ENCODE measurements at places on chromosomes 6 and 20.

DNA sequence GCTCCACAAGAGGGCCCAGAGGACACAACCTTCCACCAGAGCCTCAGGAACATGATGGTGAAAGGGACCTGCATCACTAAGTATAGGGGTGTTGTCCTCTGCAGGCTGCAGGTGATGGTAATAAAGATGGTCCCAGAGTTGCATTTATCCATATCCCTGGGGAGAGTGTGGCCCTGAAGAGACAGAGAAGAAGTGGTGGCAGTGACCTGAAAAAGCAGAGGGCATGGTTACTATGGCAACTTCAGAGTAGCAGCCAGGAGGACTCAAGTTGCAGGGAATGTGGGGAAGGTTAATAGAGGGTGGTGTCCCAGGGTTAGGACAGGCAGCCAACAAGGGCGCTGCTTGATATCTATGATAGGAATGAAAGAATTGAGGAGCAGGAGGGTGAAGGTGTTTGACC lies 57.1 kb downstream of the HLA-A start:
- DNase-seq, result no peak

- DNase-seq, result peak; percentile 21
Measured at GRCh38 chr6:26270486-26270861, 94.5 kb upstream of the BTN3A2 start.

DNA sequence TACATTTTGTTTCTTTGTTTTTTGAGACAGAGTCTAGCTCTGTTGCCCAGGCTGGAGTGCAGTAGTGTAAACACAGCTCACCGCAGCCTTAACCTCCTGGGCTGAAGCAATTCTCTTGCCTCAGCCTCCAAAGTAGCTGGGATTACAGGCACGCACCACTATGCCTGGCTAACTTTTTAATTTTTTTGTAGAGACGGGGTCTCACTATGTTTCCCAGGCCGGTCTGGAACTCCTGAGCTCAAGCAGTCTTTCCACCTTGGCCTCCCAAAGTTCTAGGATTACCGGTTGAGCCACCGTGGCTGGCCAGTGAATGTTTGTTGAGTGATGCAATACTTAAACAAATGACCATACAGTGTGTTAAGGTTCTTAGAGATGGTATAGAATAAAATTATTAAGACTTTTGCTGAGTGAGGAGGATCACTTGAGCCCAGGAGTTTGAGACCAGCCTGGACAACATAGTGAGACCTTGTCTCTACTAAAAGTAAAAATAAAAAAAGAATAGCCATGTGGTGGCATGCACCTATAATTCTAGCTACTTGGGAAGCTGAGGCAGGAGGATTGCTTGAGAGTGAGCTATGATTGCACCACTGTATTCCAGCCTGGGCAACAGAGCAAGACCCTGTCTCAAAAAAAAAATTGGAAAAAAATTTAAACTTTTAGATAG lies 13.4 kb downstream of the CEP250 start:
- no peak for DNase-seq

GRCh38 chr20:36273414-36274180 lies 32.5 kb upstream of the DLGAP4 start:
- DNase-seq, result no peak

DNA sequence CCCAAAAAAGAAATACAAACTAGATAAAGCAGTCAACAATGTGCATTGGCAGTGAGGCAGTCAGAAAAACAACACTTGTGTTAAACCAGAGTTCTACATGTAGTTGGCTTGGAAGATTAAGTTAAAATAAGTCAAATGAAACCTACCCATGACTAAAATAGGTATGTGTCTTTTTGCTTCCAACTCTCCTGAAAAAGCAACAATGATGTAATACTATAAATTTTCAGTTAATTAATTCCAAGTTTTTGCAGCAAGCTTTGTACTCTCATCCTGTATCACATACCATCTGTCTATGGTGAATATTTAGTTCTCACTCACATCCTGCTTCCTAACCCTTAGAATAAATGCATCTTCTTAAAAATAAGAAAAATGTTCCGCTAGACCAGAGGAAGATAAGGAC lies 261.5 kb downstream of the KIF16B start:
- DNase-seq, result no peak

DNA sequence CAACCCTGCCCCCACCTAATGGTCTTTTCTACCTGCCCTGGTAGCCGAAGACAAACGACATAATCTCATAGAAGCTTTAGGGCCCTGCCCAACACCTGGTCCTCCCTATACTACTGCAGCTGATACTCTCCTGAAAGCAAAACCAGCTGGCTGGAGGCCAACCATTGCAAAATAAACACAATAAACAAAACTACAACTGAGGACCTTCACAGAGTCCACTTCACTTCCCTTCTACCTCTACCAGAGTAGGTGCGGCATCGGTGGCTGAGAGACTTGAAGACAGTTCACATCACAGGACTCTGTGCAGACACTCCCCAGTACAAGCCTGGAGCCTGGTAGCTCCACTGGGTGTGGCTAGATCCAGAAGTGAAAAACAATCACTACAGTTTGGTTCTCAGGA lies 476.2 kb downstream of the MMUT start:
- no peak for DNase-seq
